Mesothelial cell of epicardium (in vitro differentiated cells): ENCODE measurements at places on chromosomes 1 and 21. TPM values are rescaled to one million over a fixed set of nuclear protein-coding genes. Genes with fewer than 3 reads are reported as not detected.

DNA sequence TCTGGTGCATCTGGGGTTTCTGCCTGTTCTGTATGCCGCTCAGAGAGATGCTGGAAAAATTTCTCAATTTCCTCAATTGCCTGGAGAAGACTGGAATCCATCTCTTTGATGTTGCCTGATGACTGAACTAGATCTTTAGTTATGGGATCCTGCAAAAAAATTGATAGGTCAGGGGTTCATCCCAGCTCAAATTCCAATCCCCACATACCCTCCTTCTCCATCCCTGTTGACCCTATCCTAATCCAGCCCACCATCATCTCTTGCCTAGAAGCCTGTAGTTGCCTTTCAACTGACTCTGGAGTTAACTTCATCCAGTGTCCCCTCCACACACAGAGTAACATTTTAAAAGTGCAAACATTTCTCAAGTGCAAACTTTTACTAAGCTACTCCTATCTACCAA, at the start of gene KLF18:
TSS of gene KLF18 (minus strand) at position 101 of the 400 bp plus-strand sequence. CDS start at position 101, 0 bp downstream.
- no peak for DNase-seq

DNA sequence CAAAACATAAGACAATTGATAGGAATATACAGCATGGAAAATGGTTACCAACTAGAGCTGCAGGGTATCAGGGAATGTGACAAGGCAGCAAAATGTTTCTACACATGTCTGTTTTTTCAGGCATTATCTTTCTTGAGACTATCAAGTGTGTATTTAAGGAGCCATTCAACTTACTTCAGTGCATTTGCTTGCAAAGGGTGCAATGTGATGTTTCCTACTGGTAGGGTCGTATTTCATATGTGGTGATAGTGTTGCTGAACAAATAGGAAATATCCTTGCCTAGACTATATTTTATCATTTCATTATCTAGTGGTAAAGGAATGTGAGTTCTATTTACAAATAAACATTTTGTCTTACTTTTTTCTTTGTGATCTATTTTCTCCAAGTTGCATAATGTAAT, 42.4 kb downstream of the PTPRC start:
- DNase-seq, result no peak

- DNase-seq, result no peak
These were observed 86.9 kb downstream of the LRRC8D start for GRCh38 chr1:89907727-89908212.

DNA sequence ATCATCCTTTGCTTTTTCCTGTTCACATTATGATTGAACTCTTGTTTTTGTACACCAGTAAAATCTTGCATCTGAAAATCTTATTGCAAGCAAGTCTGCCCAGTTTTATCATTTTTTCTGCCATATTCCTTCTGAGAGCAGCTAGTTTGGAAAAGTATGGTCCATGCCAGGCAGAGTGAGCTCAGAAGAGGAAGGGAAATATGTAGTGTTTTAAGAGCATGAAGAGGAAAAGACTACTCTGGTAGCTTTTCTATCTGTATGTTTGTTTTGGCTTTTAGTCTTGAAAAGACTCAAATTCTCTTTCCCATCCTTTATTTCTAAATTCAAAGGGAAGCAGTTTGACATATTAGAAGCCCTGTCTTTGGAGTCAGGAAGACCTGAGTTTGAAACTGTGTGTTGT, 125.8 kb downstream of the NFIA start:
- DNase-seq, result no peak

- no peak for DNase-seq
These were observed 175.9 kb downstream of the PRDM16 start for GRCh38 chr1:3244927-3245315.

DNA sequence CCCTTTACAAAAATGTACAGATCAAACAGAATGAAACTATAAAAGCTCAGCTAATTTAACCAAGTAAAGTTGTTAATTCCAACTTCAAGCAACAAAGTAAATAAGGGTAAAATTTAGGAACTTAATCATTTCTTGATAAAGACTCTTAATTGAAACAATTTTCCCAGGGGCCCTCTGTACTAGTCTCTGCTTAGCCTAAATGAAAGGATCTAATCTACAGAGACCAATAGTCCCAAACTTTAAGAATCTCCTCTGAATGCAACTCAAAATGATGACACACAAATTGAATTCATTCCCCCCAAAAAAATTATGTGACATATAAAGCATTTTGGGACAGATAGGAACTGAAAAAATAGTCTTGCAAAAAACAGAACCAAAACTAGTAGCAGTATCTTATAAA, 16.6 kb downstream of the EYA3 start:
- no peak for DNase-seq

DNA sequence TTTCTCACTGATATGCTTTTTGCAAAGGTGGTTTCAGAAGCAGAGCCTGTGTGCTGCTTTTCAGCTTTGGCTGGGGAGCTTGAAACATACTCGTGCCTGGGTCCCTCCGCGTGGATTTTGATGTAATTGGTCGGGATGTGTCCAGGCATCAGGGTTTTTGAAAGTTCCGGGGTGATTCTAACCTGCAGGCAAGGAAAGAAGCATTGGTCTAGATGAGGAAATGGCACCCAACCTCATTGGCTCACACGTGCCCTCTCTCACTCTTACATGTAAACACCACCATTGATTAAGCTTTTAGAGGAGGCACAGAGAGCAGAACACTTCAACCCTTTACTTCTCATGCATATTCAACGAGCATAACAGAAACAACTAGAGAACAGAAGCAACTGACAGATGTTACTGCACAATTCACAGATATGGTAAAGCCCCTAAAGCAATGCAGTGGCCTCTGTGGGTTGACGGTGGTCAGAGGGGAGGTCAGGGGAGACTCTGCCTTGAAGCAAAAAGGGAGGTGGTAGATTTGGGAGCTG, 112.1 kb downstream of the TLR5 start:
- DNase-seq, result no peak

DNA sequence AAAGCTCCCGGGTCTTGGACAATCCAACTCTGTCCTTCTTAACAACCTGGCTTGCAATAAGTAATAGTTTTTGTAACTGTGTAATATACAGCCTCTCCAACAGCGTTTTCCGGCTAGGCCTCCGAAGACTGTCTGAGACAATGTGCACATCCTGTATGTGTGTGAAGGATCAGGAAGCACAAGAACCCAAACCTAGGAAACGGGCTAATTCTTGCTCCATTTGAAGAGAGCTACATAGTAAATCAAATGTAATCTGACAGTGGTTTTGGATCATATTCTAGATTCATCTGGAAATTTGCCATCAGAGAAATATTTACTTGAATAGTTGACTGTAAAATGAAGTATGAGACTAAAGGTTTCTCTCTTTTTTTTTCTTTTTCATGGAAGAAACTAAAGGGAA, 1.2 kb downstream of the GPR52 start:
- no peak for DNase-seq

GRCh38 chr1:35269201-35269988, 886 bp downstream of the ZMYM4 start:
- no peak for DNase-seq

COL6A1 gene
- total RNA-seq, result 539 to 636 TPM (median 611 TPM) in 3 replicates

FCGR2B gene
- not detected in 3 replicates for total RNA-seq

OR2AJ1 gene
- 0.13 TPM in 1 of 3 replicates, not detected in the others for total RNA-seq
